ENCODE measurements at places on chromosomes 5 and 9. TPM values are rescaled to one million over a fixed set of nuclear protein-coding genes. Genes with fewer than 3 reads are reported as not detected.
A peak's percentile ranks its signal among the peaks of the same experiment; 100 is the strongest.

- DNase-seq, result no peak
Observed at GRCh38 chr5:59326596-59326995, 566.9 kb downstream of the PDE4D start.

- DNase-seq, result peak; percentile 46
Observed at GRCh38 chr9:81108391-81108790, 581.0 kb downstream of the TLE1 start.

GRCh38 chr9:30382271-30382670 is 2002.2 kb upstream of the ACO1 start:
- DNase-seq, result no peak

DNA sequence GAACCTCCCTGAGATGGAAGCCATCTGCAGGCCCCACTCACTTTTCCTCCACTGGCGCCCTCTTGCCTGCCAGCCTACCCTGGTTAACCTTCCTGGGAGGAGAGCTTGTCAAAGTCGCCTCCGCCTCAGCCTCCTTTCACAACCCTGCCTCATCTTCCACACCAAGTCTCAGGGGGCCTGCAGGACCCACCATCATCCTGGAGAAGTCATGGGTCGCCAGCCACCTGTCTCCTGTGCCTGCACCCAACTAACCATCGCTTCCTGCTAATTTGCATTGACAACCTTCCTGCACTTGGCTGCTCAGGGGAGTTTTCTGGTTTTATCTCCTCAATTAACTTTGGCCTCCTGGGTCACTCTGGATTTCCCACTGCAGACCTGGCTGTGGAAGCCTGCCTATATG is 52.8 kb upstream of the GRHPR start:
- no peak for DNase-seq

GRCh38 chr9:29866556-29866955 is 2293.3 kb upstream of the C9orf72 start:
- DNase-seq, result no peak

DNA sequence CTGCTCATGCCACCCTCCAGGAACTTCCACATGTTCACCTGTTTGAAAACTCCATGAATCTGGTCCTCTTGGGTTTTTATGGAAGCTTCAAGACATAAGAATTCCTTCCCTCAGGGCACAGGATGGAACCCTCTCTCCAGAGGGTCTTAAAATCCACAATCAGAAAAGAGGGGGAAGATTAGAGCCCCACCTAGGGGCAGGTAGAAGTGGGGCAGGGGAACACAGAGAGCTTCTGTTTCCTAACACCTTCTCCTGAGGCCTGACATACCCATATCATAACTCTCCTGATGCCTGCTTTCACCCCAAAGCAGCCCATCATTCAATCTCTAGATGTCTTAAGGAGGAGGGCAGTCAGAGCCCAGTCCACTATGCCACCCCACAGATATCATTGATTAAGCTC is 1087.7 kb upstream of the ARRDC3 start:
- no peak for DNase-seq

DNA sequence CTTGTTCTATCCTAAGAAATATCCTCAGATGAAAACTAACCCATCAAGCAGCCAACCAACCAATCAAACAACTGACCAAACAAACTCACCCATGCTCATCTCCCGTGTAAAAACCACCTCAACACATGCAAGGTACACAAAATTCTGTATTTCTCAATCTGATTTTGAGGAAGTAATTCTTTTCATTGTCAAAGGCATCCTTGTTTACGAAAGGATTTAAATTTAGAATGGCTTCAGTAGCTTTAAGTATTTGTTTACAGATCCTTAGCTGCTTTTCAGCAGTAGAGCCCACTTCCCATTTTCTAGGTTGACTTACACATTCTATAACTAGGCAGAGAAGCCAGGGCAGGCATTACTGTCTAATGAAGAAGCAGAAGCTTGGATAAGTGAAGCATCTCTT is 78.6 kb downstream of the NTRK2 start:
- no peak for DNase-seq

DNA sequence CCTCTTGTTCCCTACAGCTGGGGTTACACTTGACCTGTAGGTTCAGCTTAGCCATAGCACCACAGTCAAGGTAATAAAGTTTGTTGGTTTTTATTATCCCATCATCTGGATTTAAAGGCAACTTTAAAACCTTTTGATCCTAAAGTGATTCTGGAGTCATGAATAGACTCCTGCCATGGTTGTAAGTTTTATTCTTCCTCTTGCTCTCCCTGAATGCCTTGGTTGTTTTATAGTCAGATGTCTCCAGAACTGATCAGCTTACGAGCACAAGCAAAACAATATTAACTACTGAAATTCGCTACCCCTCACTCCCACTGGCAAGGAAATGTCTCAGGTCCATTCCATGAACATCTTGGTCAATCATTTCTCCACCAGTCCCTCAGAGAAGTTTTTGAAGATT is 1328.6 kb downstream of the PTPRD start:
- DNase-seq, result no peak

Gene PCDHA5
- not detected for total RNA-seq

All from IMR-90 (cell line).